WTC11 (cell line): ENCODE measurements at places on chromosomes 2 and 18. TPM values are rescaled to one million over a fixed set of nuclear protein-coding genes. Genes with fewer than 3 reads are reported as not detected.

DNA sequence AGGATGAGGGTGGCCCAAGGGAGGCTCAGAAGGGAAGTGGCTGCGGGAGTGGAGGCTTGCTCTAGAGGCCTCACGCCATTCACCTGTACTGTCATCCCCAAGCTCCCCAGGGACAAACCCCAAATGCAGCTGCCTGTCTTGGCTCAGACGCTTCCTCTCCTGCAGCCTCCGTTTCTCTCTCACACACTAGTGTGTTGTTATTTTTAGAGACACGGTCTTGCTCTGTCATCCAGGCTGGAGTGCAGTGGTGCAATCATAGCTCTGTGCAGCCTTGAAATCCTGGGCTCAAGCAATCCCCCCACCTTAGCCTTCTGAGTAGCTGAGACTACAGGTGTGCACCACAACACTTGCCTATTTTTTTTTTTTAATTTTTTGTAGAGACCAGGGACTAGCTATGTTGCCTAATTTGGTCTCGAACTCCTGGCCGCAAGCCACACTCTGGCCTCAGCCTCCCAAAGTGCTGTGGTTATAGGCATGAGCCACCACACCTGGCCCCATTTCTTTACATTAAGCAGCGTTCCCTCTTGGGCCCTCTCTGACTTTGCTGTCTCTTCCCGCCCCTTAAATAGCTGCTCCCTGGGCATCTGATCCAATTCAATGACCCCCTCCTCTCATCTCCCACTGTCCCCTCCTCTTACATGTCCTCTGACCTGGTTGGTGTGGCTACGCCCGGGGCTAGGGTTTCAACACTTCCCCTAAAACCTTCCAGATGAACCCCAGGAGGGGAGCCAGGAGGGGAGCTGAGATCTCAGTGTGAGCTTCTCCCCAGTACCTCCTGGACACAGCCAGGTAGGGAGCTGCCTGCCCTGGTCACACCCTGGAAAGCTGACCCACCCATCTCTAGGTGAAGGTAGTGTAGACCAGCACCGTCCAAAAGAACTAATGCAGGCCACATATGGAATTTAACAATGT, 24.0 kb upstream of the LOXHD1 start:
- DNase-seq = no peak
- no peak overlapping the region for H3K4me3 ChIP-seq
- no peak overlapping the region for H3K27ac ChIP-seq
- H3K36me3 ChIP-seq = no peaks in the 10 kb centered on the region

MAB21L4 gene
- not detected in 3 replicates for total RNA-seq

DNA sequence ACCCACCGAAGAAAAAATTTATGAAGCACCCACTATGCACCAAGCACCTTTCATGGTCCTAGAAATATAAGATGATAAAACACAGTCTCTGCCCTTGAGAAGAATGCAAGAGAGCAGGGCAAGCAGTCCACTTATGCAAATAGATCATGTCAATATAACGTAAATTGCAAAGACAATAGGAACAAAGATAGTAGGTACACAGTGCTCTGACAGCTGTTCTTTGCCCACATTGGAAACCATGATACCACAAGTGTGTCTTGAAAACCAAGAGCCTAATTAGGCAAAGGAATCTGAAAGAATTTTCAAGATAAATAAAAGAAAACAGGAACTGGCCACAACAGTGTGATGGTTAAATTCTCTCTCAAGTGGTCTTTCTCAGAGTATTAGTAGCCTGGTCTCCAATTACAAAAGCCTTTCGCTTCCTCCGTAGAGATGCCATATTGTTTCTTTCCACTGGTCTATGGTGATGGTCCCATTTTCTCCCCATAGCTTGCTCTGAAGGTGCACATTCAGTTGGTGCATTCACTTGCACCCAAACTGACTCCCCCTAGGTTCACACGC, 108.5 kb downstream of the VWC2L start:
- H3K27ac ChIP-seq = no peak overlapping the region
- H3K27me3 ChIP-seq = no peaks in the 10 kb centered on the region
- H3K4me1 ChIP-seq = peaks cover 6% of the 10 kb centered on the region; the same call in 1 of the 2 replicates
- no peaks in the 10 kb centered on the region for H3K36me3 ChIP-seq
- no peak overlapping the region for H3K4me3 ChIP-seq

- no peaks in the 10 kb centered on the region for H3K36me3 ChIP-seq
- H3K4me1 ChIP-seq = no peaks in the 10 kb centered on the region
- no peak overlapping the region for H3K27ac ChIP-seq
- no peak for DNase-seq
- H3K27me3 ChIP-seq = no peaks in the 10 kb centered on the region
Observed at GRCh38 chr2:164778723-164779122, 62.9 kb downstream of the COBLL1 start.

GPR155 gene
- 0.66 to 1.0 TPM (median 0.74 TPM) in 3 replicates for total RNA-seq

TCF7L1 gene
- total RNA-seq = 104 to 108 TPM (median 106 TPM) in 3 replicates
